A673 (cell line): ENCODE measurements at places on chromosomes 12 and 14.
A peak's percentile ranks its signal among the peaks of the same experiment; 100 is the strongest.

DNA sequence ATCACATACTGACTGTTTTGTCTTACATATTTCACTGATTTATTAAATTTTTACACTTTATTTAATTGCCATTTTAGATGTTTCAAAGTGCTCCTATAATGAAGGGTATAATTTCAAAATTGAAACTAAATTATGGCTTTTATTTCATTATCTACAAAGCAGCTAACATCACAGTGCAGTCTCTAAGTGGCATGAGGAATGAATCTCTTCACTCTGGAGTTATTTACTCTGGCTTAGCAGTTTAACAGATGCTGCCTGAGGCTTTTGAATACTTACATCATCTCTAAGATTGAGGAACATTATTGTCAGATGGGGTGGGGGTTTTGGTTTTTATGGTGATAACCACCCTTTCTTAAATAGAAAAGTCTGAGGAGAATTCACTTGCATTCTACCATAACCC lies 386.4 kb downstream of the TRHDE start:
- no peak for DNase-seq

DNA sequence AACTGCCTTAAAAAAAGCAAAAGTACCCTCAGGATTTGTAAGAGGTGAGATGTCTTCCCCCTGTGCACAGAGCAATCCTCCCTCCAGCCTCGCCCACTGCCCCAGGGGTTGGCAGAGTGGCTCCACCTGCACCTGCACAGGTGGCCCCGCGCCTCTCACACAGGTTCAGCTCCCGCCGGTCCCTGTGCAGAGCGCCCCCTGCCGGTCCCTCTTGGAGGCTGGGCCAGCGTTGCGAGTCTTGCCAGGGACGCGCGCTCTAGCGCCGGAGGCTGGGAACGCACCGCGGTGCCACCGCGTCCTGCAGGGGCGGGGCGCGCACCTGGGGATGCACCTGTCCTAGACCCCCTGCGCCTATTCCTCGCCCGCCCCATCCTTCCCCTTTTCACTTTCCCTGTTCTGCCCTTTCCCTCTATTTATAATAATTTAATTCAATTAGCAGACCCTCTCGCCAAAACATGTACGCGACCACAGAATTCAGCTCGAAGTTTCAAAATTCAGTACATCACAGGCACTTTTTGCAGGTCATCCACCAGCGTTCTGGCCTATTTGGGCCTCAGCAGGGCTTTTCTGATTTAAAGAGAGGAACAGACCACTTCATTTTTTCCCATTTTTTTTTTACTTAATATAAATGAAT lies 618.6 kb downstream of the AACS start:
- DNase-seq: no peak

DNA sequence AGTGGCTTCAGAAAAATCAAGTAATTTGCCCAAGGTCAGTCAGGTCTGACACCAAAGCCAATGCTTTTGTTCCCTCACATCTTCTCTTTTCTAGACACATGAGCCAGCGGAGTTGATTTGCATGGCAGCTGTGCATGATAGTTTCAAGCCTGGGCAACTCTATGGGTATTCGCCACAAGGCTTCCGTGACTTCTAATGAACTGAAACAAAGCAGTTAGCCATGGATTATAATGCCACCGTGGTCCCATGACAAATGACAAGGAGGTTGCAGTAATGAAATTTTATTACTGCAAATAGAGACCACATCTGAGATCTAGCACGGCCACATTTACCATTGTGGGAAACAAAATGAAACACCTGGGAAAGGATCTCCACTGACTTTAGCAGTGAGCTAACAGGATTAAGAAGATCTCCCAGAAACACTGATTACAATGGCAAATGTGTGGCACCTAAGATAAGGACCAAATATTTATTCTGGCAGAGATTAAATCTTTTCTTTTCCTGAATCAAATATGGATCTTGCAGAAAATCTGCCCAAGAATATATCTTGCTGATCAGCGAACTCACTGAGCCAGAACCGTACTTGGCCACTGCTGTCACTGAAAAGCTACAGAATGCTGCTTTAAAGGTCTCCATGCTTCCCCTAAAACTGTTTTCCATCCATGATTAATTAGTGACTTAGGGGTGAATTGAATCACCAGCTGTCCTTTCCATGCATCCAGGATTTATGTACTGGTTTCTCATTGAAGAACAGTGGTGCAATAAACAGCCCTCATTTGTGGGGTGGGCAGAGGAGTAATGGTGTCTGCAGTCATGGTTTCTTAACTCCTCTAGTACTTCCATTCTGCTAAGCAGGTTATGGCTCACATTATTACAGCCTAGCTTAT lies 551.0 kb downstream of the DIO2 start:
- DNase-seq: no peak

- peak; percentile 68 for DNase-seq
Measured at GRCh38 chr14:21070083-21070609, at the start of gene ARHGEF40. Gene ARHGEF40 (plus strand): TSS chr14:21070304. CDS start chr14:21070397, 93 bp downstream.

GRCh38 chr12:32030676-32031075 lies 71.5 kb downstream of the RESF1 start:
- DNase-seq: no peak

DNA sequence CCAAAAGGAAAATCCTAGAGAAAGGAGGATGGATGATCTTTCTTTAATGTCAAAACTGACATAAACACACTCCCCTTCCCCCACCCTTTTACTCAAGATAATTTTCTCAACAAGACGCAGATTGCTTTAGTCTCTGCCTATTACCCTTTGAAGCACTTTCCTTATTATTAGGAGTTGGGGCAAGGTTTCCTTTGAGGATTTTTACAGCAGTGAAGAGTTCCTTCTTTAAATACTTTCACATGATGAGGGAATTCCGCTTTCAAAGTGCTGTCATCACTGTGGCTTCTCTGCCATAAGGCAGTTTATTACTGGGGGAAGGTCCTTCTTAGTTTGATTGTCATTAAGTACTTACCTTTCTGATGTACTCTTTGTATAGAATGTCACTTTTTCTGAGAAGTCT lies 172.1 kb downstream of the MSRB3 start:
- no peak for DNase-seq

DNA sequence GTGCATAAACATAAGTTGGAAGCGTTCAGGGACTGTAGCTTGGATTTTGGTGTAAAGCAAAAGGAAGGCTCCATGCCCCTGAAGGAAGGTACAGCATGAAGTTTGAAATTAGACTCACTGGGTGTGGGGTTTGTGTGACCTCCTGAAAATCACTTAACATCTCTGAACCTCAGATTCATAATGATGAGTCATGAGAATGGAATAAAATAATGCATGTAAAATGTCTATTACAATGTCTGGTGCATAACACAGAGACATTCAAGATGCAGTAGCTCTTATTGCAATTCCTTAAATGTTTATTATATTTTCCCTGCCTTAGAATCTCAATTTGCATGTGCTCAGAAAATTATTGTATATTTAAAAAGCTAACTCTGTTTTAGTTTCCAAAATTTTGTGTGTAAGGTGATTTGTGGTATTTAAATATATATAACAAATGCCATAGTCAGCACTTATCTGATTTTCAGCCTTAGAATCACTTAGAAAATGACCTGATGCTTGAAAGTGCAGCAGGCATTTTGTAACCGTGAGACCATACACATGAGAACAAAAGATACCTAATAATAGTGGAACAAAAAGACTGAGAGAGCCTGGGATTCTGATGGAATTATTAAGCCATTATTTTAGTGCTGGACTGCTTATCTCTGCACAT lies 66.3 kb downstream of the E2F7 start:
- DNase-seq: no peak

DNA sequence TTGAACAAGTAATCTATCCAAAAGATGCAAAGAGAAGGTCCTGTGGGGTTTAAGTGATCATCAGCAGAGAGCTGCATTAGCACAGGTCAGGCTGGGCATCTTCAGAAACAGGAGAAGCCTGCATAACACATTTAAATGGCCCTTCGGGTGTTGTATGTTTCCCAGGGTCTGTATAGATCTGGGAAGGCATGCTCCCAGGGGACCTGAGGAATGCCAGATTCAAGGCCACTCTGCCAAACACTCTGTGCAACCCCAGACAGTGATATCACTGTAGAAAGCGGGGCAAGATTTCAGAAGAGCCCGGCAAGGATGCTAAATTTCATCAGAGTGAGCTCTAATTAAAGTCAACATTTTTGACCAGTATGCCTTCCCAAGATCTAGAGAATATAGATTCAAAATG lies 92.9 kb downstream of the ARMH4 start:
- peak; percentile 61 for DNase-seq

DNA sequence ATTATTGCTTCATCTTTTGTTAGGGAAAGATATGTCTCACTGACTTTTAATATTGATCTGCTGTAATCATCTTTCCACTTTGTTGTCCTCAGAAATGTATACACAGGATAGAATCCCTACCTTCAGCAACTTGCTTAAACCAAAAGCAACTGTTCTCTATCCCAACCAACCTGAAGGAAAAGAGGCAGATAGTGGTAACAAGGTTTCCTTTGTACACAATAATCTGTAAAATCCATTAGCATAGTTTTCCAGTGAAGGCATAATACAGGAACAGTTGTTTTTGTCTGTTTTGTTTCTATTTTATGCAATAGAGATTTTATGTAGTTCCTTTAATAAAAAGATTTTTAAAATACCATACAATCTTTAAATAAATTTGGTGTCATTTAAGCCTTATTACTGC lies 170.5 kb downstream of the PIK3C2G start:
- no peak for DNase-seq

GRCh38 chr14:22648506-22648905 lies 4.4 kb upstream of the OR6J1 start:
- no peak for DNase-seq

- no peak for DNase-seq
Measured at GRCh38 chr12:4420138-4420670, 25.4 kb downstream of the FGF6 start.

DNA sequence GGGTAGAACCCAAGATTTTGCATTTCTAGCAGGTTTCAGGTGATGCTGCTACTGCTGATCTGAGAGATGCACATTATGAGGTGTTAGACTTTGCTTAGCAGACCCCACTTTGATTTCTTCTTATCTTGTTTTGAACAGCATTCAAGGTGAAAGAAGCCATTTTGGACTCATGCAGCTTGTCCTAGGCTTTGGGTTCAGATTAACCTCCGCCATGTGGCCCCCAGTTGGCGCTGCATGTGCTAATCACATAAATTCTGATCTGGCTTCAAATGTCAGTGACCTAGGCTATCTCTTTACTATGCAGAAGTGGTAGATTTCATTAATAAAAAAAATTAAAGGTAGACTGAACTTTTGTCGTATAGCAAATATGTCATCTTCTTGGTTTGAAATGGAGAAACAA lies 89.8 kb upstream of the DYRK2 start:
- no peak for DNase-seq

DNA sequence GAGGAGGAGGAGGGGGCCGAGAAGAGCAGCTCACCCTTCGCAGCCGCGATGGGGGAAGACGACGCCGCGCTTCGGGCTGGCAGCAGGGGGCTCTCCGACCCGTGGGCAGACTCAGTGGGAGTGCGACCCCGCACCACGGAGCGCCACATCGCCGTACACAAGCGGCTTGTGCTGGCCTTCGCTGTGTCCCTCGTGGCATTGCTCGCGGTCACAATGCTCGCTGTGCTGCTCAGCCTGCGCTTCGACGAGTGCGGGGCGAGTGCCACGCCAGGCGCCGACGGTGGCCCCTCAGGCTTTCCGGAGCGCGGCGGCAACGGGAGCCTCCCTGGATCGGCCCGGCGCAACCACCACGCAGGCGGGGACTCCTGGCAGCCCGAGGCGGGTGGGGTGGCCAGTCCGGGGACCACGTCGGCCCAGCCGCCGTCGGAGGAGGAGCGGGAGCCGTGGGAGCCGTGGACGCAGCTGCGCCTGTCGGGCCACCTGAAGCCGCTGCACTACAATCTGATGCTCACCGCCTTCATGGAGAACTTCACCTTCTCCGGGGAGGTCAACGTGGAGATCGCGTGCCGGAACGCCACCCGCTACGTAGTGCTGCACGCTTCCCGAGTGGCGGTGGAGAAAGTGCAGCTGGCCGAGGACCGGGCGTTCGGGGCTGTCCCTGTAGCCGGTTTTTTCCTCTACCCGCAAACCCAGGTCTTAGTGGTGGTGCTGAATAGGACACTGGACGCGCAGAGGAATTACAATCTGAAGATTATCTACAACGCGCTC lies 745 bp downstream of the TRHDE start:
- peak; percentile 54 for DNase-seq

- DNase-seq: no peak
Measured at GRCh38 chr12:116945886-116946550, 35.3 kb downstream of the FBXW8 start.

- no peak for DNase-seq
Measured at GRCh38 chr14:101639241-101639833, 78.0 kb downstream of the DIO3 start.

DNA sequence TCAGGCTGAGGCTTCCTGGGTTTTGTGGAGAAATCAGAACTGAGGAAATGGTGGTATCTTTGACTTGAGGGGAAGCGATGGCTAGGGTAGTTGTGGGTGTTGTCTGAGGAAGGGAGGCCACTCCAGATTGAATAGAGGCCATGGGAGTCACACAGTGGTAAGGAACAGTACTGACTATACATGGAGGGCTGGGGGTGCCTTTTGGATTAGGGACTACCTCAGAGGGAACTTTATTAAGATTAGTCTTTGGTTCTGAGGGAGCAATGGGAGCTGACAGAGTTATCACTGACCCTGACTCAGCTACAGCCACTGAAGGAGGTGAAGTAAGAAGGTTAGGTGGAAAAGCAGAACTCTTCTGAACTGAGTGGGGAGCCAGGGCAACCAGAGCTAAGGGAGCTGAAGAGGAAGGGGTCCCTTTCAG lies 4.4 kb downstream of the NACA start:
- no peak for DNase-seq

GRCh38 chr12:108840605-108841332 lies 16.6 kb downstream of the SSH1 start:
- DNase-seq: no peak

GRCh38 chr12:67671892-67672291 lies 23.3 kb downstream of the DYRK2 start:
- DNase-seq: no peak

- peak; percentile 35 for DNase-seq
Measured at GRCh38 chr12:45540661-45541341, 188.7 kb upstream of the ARID2 start.

GRCh38 chr12:30936036-30936435 lies 9.5 kb downstream of the TSPAN11 start:
- peak; percentile 47 for DNase-seq

DNA sequence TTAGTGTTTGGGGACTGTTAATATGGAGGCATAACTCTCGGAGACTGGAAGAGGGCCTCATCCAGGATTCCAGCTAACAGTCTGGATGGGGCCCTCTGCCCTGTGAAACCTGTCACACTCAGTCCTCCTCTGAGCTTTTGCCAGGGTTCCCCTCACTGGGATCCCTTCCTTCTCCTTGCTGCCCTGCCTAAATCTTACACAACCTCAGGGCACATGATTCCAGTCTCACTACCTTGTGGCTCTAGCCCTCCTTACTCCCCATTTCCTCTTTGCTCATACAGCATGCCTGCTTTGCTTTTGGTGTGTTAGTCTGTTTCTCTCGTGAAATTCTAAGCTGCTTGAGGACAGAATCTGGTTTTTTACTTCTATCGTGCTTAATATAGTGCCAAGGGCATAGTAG lies 942 bp upstream of the GSG1 start:
- DNase-seq: no peak

- DNase-seq: no peak
Measured at GRCh38 chr12:16467272-16467671, 119.8 kb downstream of the MGST1 start.
